ENCODE measurements at places on chromosomes 7 and 10.
A peak's percentile ranks its signal among the peaks of the same experiment; 100 is the strongest.

DNA sequence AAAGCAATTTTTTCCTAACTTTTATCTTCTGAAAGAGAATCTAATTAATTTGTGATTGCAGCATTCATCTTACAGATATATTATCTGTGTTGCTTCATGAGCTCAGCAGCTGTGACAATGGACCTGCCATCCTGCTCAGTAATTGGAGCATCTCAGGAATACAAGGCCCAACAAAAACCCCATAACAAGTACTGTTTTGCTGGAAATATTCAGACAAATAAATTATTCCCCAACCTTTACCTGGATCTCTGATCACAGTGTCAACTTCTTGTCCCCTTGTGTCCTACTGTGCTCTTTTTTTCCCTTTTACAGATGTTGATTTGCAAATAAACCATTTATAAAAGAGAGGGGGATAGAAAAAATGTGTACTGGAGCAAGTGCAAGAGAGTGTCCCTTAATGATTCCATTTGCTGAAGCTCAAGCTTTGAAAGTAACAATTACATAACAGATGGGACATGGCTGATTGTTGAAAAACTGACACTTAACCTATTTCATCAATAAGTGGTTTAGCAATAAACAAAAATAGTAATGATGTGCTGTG lies 1063.4 kb upstream of the GHITM start:
- no peak for DNase-seq

DNA sequence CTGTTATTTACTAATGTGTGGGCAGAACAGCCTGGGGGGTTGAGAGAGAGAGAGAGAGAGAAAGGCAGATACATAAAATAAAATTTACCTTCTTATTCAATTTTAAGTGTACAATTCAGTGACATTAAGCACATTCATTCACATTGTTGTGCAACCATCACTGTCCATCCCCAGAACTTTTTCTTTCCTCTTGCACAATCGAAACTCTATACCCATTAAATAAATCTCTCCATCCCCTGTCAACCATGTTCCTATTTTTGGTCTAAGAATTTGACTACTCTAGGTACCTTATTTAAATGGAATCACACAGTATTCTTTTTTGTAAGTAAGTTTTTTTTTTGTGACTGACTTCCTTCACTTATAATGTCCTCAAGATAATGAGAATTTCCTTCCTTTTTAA lies 181.6 kb downstream of the SND1 start:
- DNase-seq, result no peak

DNA sequence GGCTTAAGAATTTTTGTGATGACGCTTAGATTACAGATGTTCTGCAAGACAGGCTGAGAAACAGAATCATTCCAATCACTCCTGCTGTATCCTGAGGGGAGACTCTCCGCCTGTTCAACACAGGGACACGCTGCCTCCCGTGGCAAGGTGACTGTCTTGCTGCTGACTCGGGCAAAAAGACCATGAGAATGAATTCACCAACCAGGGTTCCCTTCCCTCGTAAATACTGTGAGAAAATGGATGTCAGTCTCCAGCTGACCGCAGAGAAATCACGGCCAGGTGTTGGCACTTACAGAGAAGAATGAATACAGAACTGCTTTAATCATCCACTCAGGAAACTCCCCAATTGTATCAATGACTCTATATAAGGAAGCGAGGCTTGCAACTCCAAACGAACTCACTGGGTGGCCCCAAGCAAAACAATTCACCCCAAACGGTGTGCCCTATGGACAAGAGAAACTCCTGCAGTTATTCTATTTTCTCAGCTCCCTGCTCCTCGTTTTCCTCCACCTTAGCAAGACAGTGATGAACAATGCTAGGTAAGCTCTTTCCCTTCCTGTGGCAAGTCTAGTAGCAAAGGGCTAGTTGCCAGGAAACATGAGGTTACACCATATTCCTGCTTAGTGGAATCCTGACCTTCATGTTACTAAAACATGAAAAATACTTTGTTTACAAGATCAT lies 22.8 kb downstream of the GNA12 start:
- no peak for DNase-seq

DNA sequence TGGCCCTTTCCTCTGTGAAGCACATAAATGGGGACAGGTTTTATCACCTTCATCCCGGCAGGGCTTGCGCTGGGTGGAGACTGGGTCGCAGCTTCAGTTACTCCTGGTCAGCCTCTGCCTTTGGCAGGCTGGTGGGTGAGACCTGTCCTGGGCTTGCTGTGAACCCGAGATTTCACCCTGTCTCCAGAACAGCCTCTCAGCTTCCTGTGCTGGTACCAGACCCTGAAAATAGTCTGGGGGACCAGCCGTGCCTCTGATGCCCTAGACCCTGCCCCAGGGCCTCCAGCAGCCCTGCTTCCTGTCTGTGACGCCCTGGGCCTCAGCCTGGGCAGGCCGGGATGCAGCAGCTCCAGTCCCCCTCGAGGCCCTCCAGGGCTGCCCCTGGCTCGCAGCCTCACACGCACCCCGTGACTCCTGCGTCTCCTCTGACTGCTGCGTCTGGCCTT lies 13.2 kb upstream of the PWWP2B start:
- DNase-seq, result no peak

- DNase-seq, result no peak
Measured at GRCh38 chr7:77839919-77840318, 41.3 kb downstream of the PHTF2 start.

DNA sequence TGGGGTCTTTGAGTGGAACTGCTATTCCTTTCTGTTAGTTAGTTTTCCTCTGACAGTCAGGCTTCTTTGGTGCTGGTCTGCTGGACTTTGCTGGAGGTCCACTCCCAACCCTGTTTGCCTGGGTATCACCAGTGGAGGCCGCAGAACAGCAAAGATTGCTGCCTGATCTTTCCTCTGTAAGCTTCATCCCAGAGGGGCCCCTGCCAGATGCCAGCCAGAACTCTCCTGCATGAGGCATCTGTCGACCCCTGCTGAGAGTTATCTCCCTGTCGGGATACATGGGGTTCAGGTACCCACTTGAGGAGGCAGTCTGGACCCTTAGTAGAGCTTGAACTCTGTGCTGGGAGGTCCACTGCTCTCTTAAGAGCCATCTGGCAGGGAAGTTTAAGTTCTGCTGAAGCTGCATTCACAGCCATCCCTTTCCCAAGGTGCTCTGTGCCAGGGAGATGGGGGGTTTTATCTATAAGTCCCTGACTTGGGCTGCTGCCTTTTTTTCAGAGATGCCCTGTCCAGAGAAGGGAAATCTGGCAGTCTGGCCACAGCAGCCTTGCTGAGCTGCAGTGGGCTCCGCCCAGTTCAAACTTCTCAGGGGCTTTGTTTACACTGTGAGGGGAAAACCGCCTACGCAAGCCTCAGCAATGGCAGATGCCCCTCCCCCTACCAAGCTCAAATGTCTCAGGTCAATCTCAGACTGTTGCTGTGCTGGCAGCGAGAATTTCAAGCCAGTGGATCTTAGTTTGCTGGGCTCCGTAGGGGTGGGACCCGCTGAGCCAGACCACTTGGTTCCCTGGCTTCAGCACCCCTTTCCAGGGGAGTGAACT lies 89.7 kb upstream of the CDK6 start:
- DNase-seq, result no peak

DNA sequence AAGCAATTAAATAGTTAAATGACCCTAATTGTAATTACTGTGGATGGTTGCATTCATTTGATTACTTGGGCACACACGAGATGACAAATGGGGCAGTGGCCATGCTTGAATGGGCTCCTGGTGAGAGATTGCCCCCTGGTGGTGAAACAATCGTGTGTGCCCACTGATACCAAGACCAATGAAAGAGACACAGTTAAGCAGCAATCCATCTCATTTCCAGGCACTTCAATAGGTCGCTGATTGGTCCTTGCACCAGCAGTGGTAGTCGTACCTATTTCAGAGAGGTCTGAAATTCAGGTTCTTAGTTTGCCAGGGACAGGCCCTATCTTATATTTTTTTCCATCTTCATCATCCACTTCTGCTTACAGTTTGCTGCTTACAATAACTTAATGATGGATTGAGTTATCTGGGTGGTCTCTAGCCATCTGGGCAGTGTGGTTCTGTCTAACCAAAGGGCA lies 8.3 kb downstream of the PCBD1 start:
- DNase-seq, result peak; percentile 84

GRCh38 chr10:120478386-120478785 lies 21.4 kb downstream of the PLPP4 start:
- no peak for DNase-seq

- no peak for DNase-seq
Measured at GRCh38 chr10:123958241-123958640, 66.6 kb upstream of the CPXM2 start.

Measured in CD4-positive, alpha-beta T cell treated with Interferon alpha-2 for 1 hour (primary cell).